ENCODE measurements at places on chromosomes 5 and 9.

- no peak for DNase-seq
These were observed 200.9 kb upstream of the RIOK2 start for GRCh38 chr5:97383996-97384395.

DNA sequence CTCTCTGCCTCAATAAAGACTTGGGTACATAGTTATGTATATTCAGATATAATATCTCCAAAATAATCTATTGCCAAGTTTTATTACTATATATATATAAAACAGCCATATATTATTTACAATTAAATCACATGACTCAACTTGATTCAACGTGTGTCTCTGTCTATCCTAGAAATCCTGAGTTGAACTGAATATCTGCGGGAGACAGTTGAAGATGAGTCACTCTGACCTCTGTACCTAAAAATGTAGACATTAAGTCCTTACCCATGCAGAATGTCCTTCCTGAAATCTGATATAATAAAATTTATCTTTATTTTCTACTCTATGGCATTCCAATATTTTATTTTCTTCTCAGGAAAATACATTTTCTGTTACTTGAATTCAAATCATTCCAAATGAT lies 218.2 kb upstream of the PRDM9 start:
- no peak for DNase-seq

- DNase-seq, result no peak
These were observed 42.3 kb downstream of the ROR2 start for GRCh38 chr9:91907484-91908292.

- no peak for DNase-seq
These were observed at the start of gene LMX1B for GRCh38 chr9:126613651-126614050. Gene LMX1B (plus strand): TSS chr9:126613928. CDS start chr9:126614450, 522 bp downstream.

- DNase-seq, result no peak
These were observed 682 bp downstream of the DHX29 start for GRCh38 chr5:55306641-55307382.

GRCh38 chr5:124912638-124913328 lies 166.3 kb upstream of the ZNF608 start:
- no peak for DNase-seq

- no peak for DNase-seq
These were observed 97.9 kb downstream of the CRB2 start for GRCh38 chr9:123453831-123454321.

GRCh38 chr5:32964261-32964660 lies 253.1 kb downstream of the NPR3 start:
- no peak for DNase-seq

- DNase-seq, result no peak
These were observed 123.6 kb downstream of the MYO10 start for GRCh38 chr5:16812448-16812847.

GRCh38 chr5:79576606-79577289 lies 35.5 kb upstream of the TENT2 start:
- DNase-seq, result no peak

- no peak for DNase-seq
These were observed 110.3 kb downstream of the VAV2 start for GRCh38 chr9:133881671-133882381.

- DNase-seq, result no peak
These were observed 26.5 kb upstream of the PCSK1 start for GRCh38 chr5:96459313-96460121.

DNA sequence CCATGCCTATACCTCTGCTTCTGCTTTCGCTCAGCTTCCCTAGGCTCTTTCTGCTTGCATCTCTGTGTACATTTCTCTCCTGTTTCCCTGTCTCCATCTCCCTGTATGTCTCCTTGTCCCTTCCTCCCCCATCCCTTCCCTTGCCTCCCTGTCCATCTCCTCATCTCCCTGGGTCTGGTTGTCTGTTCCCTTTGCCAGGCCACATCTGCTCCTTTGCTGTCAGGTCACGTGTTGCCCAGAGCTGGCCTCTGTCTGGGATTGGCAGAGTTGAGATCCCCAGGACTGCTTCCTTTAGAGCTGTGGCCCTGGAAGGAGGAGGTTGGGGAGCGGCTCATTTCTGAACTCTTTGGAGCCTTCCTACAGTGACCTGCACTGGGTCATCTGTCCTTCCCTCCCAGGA lies 31.8 kb upstream of the PTGS1 start:
- DNase-seq, result peak; percentile 3

GRCh38 chr5:59079622-59080620 lies 497.0 kb downstream of the RAB3C start:
- DNase-seq, result no peak

DNA sequence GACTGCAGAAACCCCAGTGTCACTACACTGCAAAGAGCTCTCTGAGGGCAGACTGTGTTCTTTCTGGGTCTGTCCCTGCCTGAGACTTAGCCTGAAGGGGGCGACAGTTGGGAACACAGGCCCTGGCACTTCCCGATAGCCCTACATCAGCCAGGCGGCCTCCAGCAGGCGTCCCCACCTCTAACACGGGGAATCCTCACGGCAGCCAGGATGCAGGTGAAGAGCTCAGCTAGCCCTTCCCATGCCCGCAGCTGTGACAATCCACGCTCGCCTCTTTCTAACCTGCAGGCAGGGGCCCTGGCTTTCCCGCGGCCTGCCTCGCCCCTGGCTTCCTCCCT lies 5.9 kb downstream of the MED22 start:
- DNase-seq, result no peak

- DNase-seq, result no peak
These were observed 375.1 kb upstream of the ST8SIA4 start for GRCh38 chr5:101278011-101278687.

DNA sequence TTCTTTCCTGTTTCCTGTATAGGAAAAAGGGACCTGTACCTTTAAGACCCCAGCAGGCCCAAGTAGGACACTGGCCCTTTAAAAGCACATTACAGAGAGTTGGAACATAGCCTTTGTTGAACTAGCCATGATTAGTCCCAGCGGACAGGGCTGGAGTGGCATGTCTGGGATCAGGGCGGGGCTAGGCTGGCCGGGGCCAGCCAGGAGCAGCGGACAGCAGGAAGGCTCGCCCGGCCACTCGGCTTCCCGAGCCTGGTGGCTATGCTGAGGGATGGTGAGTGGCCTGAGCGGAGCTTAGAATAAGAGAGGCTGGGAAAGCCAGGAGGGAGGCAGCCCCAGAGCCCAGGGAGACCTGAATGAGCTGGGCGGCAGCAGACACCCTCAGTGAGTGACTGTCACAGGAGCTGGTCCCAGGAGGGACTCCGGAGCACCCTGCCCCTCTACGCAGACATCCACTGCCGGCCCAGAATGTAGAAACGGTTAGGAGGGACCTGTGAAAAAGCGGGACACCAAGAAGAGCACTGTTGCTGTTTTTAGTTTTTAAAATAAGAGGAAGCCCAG lies 92.1 kb downstream of the DAB2IP start:
- no peak for DNase-seq

DNA sequence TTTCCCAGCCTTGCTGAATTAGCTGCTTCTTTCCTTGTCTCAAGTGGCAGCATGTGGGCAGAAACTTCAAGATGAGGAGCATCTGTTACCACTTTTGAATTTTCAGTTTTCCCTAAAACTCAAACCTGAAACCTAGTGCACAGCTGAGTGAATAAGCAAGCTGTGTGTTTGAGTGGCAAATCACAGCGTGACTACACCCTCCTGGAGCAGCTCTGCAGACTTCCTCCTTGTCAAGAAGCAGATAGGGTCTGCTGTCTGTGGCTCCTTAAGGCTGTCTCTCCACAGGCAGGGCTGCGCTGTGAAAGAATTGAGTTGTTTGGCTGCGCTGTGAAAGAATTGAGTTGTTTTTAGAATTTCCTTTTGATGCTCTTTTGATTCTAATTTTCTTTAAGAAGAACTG lies 179.7 kb upstream of the HAPLN1 start:
- no peak for DNase-seq

GRCh38 chr5:54704825-54705224 lies 187.3 kb downstream of the SNX18 start:
- DNase-seq, result no peak

GRCh38 chr5:133938039-133938821 lies 30.2 kb downstream of the C5orf15 start:
- DNase-seq, result no peak

DNA sequence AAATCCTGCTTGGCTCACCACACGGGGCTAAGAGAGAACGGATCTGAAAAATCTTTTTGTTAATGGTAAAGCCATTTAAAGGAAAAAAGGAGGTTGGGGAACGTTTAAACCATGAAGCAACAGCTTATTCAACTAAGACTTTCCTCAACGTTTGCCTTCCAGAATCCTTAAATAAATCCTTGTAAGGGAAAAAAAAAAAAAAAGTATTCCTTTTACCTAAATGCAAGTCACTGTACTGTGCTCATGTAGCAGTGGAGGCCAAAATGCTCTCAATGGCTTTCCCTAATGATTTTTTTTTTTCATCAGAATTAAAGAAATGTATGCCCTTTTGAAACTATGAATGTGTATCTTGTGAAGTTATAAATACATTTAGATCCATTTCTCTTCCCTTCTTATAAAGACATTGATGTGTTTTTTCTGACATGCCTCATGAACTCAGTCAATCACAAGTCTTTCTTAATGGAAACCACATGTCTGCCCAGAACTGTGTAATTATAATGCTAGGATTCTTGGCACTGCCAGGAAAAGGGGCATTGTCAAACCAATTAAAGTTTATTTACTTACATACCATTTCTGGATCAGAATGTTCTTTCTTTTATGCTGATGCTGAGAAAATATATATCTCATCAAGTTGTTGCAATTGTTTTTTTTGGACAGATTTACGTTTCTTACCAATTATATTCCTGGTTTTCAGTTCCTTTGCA lies 107.5 kb downstream of the EBF1 start:
- no peak for DNase-seq

DNA sequence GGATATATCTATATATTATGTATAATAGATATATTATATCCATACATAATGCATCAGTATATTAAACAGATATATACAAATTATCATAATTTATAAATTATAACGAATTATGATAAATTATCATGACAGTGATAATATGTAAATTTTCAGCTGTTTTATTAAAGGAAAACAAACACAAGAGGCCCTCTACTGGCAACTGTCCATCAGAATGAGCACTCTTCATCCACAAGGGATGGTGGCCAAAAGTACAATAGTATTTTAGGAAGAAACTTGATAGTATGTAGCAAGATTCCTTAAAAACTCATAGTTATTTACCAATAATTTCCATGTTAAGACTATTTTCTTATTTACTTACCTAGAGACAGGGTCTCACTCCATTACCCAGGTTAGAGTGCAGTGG lies 113.3 kb upstream of the LPAR1 start:
- DNase-seq, result no peak

- DNase-seq, result no peak
These were observed 8.1 kb downstream of the CCDC180 start for GRCh38 chr9:97315550-97315949.

- no peak for DNase-seq
These were observed 419.4 kb upstream of the PTGER4 start for GRCh38 chr5:40260361-40260760.

- no peak for DNase-seq
These were observed 196.7 kb downstream of the TENT4A start for GRCh38 chr5:6909901-6910300.

- DNase-seq, result peak; percentile 76
These were observed 316.2 kb upstream of the CLINT1 start for GRCh38 chr5:158174918-158175851.

GRCh38 chr5:83810511-83810910 lies 89.9 kb upstream of the HAPLN1 start:
- no peak for DNase-seq

DNA sequence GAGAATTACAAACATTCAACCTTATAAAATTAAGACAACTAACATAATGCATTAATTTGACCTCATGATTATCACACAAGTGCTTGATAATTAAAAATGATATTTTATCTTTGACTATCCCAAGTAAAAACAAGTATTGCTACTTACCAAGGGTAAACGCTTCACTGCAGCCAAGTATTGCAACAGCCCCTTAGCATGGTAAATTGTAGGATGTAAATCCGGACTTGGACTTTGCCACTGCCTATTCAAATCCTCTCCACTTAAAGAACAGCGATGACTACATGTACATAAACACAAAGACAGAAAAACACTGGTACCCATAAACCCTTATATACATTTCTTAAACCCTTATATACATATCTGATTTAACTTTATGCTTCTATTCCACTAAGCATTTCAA lies 155.1 kb downstream of the AGTPBP1 start:
- no peak for DNase-seq

- no peak for DNase-seq
These were observed 200.7 kb downstream of the SLC12A2 start for GRCh38 chr5:128284236-128284635.

- DNase-seq, result no peak
These were observed 26.0 kb upstream of the OLFM1 start for GRCh38 chr9:135061441-135061840.

DNA sequence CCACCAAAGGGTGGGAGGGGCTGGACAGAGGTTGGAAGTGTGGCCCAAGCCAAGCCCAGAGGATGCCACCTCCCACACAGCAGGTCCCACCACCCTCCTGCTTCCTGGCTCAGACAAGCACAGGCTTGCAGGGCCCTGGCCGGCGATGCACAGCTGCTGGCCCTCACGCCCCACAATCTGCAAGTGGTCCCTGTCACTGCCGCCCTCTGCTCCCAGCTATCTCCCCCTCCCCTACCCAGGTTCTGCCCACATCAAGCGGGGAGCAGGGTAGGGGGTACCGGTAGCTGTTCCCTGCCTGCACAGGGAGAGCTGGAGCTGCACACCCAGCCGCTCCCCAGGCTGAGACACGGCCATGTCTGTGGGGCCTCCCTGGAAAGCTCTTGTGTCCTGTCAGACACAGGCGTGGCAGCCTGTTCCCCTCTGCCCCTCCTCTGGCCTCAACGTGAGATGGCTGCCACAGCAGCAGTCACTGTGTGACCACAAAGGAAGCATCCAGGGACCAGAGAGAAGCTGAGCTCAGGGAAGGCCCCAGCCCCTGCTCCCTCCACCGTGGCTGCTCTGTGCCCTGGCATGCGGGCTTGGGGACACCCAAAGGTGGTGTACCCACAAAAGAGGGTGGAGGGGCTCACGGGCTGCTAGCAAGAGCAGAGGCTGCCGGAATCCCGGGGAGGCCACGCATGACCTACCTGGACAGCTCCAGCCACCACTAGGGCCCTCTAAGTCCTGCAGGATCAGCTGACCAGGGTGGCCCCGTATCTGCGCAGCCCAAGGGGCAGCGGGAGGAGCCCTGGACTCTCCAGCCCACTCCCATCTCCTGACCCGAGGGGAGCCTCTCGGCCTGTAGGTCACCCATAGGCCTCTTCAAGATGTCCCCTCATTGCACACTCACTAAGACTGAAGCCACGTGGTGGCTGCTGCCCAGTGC lies 10.9 kb upstream of the ZDHHC11 start:
- DNase-seq, result no peak

GRCh38 chr5:174895360-174895759 lies 171.0 kb downstream of the MSX2 start:
- DNase-seq, result no peak
